ENCODE measurements at places on chromosomes 6 and 20.

DNA sequence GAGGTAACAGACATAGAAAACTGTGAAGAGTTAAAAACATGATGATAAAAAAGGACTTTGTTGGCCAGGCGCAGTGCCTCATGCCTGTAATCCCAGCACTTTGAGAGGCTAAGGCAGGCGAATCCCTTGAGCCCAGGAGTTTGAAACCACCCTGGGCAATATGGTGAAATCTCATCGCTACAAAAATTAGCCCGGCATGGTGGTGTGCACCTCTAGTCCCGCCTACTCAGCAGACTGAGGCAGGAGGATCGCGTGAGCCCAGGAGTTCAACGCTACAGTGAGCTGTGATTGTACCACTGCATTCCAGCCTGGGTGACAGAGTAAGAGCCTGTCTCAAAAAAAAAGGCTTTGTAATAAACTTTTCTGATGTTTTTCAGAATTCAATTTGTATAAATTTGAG is 60.1 kb downstream of the GFOD1 start:
- DNase-seq, result no peak

DNA sequence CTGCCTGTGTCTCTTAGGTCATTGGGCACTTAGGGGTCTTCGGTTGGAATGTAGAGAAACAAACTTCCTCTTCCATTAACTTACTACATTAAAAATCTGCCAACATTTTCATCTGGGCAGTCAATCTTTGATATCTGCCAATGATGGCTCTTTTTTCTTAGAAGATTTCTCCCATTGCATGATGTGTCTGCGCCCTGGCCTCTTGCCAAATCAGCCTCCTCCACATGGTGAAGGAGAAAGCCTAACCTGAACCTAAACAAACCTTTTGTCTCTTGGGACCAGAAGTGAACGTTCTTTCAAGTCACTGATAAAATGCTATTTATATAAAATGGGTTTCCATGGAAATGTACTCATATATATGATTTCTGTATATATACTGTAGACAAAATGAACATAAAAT is 998.9 kb upstream of the GJE1 start:
- no peak for DNase-seq

DNA sequence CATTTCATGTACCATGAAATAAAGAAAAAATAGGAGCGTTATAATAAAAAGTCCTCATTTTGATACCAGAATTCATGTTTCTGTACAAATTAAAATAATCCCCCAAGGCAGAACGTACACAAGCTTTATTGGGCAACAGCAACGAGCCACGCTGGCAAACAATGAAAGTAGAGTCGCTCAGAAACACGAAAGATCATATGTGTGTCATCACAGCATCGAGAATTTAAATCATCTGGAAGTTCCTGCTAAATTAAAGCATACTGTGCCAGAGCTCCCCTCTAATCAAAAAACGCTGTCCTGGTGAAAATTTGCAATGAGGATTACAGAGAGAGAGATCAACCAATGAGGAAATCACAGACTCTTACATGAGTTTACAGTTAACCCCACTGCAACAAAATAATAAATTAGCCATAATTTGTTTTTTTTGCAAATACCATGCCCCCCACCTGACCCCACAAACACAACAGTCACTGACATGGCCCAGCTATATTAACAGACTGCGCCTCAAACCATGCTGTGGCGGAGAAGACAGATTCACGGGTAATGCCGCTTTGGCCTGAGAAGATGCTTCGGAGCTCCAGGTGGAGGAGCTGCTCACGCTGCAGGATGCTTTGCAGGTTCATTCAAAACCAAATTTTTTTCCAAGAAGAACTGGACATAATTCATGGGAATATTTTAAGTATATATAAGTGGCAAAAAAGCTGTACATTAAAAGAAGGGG is 54.3 kb upstream of the NFATC2 start:
- no peak for DNase-seq

GRCh38 chr6:43873806-43874714 is 104.0 kb downstream of the VEGFA start:
- peak; percentile 86 for DNase-seq

- no peak for DNase-seq
Observed at GRCh38 chr6:30542915-30543314, 13.4 kb downstream of the GNL1 start.

GRCh38 chr20:17652411-17652810 is 29.6 kb downstream of the RRBP1 start:
- no peak for DNase-seq

- no peak for DNase-seq
Observed at GRCh38 chr6:148146717-148147462, 195.7 kb upstream of the SASH1 start.

GRCh38 chr20:62875419-62876361 is 14.1 kb upstream of the TCFL5 start:
- DNase-seq, result peak; percentile 89

- DNase-seq, result no peak
Observed at GRCh38 chr6:2179950-2180349, 65.5 kb downstream of the GMDS start.

GRCh38 chr6:66623050-66623449 is 916.0 kb upstream of the EYS start:
- no peak for DNase-seq
